Adrenal gland (tissue), 19 donors: ENCODE measurements at places on chromosomes 3 and 15. TPM values are rescaled to one million over a fixed set of nuclear protein-coding genes. Genes with fewer than 3 reads are reported as not detected.

Gene COL8A1
- 10.7 TPM for total RNA-seq

Gene CYP8B1
- not detected for total RNA-seq

Gene PLA2G4D
- 0.50 TPM for total RNA-seq

Gene TM6SF1
- 4.7 TPM for total RNA-seq

Gene FBXW12
- not detected for total RNA-seq

Gene TNIK
- total RNA-seq = 28.6 TPM

Gene TICRR
- total RNA-seq = 0.61 TPM

Gene SSUH2
- 0.91 TPM for total RNA-seq

Gene WDR72
- 0.35 TPM for total RNA-seq

Gene FBXL22
- 0.42 TPM for total RNA-seq

Gene ERICH6
- total RNA-seq = not detected

Gene ADAMTS7
- total RNA-seq = 2.1 TPM

Gene RNF7
- total RNA-seq = 127 TPM

Gene FANCD2OS
- not detected for total RNA-seq

Gene TMC3
- not detected for total RNA-seq

Gene SOX14
- not detected for total RNA-seq

Gene SOX2
- not detected for total RNA-seq

Gene DNAH1
- 7.6 TPM for total RNA-seq

Gene CIB2
- total RNA-seq = 14.5 TPM

Gene AMT
- 21.2 TPM for total RNA-seq

Gene ASB7
- total RNA-seq = 12.3 TPM

Gene GNAT1
- not detected for total RNA-seq

Gene SATB1
- 31.5 TPM for total RNA-seq

Gene ARHGEF3
- total RNA-seq = 78.4 TPM
